ENCODE measurements at places on chromosomes 12 and 14. TPM values are rescaled to one million over a fixed set of nuclear protein-coding genes. Genes with fewer than 3 reads are reported as not detected.
A peak's percentile ranks its signal among the peaks of the same experiment; 100 is the strongest.

DNA sequence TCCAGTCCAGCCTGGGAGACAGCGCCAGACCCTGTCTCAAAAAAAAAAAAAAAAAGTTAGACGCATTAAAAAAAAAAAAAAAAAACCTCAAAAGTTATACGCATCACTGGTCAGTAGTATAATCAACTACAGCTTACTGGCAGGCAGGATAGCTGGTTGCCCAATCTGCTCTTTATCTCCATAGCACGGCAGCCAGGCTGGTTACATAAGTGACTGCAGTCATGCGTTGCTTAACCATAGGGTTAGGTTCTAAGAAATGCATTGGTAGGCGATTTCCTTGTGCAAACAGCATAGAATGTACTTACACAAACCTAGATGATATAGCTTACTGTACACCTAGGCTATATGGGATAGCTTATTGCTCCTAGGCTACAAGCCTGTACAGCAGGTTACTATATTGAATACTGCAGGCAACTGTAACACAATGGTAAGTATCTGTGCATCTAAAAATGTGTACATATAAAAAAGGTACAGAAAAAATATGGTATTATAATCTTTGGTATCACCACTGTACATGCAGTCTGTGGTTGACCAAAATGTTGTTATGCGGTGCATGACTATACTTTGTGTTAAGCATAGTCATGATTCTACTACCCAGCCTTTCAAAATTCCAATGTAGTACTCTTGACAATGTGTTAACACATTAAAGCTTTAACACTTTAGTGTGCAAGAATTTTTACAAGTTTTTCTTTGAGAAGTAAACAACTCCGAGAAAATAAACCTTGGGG, 8.1 kb downstream of the L2HGDH start:
- no peak for DNase-seq

GRCh38 chr12:89217472-89217871, 134.8 kb downstream of the DUSP6 start:
- no peak for DNase-seq

- peak; percentile 45 for DNase-seq
These were observed 8.4 kb downstream of the OR6S1 start for GRCh38 chr14:20632831-20633691.

DNA sequence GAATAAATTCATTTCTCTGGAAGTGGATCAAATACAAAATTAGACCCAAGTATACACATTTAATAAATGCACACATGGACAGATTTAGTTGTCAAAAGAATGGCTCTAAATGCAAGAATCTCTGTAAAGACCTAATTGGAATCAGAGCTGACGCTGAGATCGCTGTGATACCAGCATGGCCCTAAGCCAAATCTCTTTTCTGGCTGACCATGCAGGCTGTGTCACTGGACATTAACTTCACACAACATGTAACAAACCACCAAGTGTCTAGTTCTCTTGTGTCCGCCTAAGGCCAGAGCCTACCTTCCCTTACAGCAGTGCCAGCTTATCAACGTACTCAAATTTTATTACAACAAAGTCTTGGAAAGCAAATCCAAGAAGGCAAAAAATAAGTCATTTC, 127.5 kb downstream of the MED13L start:
- DNase-seq = no peak

DNA sequence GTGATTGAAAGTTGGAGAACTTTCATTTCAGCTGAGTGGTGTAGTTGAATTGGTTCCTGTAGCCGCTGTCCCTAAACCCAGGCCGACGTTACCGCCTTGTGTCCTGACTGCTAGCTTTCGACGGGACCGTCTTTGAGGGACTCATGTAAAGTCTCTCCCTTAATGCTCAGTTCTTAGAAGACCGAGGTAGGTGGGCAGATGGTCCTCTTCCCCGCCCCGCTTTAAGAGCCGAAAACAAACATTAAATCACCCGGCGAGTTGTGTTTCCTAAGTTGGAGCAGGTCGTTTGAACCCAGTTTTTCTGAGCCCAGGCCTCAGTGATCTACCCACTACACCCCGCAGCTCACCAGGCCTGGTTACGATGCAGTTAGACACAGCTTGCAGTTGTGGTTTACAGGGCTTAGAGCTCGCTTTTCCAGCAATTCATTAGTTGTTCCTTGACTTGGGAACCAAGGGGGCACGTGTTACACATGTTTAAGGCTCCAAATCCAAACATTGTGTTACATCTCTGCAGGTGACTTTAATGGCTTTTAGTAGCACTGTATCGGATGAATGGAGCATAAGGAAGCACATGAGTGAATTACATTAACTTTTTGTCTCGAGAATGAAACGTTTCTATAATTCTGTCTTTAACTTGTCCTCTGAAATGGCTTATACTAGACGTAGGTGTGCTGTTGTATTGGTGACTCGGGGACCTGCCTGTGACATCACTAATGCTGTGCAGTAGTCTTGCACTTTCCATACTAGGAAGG, 790 bp downstream of the NEDD1 start:
- DNase-seq = peak; percentile 25

DNA sequence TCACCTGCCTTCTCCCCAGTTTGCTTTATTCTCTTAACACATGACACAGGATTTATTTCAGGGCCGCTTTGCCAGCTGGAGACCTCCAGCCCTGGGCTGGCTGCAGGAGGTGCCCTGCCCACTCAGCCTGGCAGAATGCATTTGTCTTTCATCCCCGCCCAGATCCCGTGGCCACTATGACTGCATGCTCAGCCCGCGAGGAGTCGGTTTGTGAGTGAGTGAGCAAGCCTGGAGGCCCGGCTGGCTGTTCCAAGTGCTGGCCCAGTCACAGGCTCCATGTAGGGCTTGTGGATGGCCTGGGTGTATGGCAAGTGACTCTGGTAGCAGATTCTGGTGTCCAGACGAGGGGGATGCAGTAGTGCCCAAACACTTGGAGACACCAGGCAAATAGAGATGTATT, 2.1 kb downstream of the TDP1 start:
- DNase-seq = no peak

DNA sequence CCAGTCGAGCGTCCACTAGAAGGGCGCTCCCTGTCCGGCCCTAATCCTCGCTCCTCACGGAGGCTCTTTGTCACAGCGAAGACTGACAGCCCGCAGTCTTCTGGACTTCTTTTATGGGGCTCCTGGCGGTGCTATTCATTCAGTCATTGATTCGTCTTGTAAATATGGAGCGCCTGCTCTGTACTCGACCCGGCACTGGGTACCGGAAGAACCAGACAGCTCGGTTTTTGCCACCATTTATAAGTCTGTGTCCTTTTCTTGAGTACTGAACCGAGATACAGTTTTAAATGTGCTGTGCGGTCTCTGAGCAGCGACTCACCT, 570 bp downstream of the DMAC2L start:
- DNase-seq = no peak

- DNase-seq = no peak
These were observed 96.6 kb upstream of the FERMT2 start for GRCh38 chr14:53047307-53048069.

DNA sequence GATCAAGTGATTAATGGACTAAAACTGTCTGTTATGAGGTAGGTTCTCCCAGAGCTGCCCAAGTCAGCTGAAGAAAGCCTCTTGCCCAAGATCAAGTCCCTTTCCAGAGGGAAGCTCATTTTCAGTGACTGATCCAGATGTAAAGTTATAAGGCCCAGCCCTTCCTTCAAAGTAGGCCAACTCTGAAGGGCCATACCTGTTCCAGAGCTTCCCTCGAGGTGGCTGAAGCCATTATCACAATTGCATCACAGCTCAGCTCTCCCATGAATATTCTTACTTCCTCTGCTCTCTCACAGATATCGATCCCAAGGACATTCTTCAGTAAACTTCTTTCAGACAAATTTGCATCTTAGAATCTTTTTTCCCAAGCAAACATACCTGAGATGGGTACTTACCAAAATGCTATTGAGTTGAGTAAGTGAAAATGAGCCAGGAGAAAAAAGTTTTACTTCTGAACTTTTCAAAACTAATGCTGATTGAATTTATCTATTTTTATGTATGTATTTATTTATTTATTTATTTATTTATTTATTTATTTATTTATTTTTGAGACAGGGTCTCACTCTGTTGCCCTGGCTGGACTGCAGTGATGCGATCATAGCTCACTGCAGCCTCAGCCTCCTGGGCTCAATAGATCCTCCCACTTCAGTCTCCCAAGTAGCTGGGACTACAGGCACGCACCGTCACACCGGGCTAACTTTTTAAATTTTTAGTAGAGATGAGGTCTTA, 42.6 kb upstream of the USP15 start:
- DNase-seq = no peak

DNA sequence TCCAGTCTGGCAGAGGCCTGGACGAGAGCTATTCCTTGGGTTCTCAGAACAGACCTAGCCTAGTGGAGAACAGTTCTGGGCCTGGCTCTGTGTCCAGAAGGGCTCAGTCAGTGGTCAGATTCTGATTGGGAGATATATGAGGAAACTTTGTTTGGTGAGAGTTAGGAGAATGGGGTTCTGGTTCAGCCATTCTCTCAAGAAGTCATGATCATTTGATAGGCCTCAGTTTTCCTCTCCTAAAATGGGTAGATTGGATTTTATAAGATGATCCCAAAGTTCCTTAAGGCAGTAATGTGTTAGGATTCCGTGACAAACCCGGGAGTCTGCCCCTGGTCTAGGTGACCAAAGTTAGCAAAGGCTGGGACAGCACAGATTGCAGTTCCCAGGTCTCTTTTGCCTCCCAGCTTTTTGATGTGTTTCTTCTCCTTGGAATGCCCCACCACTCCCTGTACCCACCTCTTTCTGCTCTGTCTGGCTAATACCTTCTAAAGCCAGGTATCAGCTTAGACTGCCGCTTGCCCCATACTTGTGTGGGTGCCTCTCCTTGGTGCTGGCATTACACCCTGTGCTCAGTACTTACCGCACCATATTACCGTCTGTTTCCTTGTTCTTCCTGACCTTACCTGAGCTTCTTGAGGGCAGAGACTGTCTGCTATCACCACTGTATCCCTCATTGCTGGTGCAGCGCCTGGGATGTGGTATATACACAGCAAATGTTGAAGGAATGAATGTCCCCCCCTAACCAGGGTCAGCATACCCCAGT, 25.5 kb downstream of the SUSD6 start:
- no peak for DNase-seq

- DNase-seq = peak; percentile 36
These were observed 19.9 kb downstream of the EIF2B2 start for GRCh38 chr14:75022655-75023054.

GRCh38 chr12:49225576-49226166, 36.8 kb upstream of the TUBA1A start:
- DNase-seq = no peak

GRCh38 chr12:4424422-4424821, 21.2 kb downstream of the FGF6 start:
- no peak for DNase-seq

DNA sequence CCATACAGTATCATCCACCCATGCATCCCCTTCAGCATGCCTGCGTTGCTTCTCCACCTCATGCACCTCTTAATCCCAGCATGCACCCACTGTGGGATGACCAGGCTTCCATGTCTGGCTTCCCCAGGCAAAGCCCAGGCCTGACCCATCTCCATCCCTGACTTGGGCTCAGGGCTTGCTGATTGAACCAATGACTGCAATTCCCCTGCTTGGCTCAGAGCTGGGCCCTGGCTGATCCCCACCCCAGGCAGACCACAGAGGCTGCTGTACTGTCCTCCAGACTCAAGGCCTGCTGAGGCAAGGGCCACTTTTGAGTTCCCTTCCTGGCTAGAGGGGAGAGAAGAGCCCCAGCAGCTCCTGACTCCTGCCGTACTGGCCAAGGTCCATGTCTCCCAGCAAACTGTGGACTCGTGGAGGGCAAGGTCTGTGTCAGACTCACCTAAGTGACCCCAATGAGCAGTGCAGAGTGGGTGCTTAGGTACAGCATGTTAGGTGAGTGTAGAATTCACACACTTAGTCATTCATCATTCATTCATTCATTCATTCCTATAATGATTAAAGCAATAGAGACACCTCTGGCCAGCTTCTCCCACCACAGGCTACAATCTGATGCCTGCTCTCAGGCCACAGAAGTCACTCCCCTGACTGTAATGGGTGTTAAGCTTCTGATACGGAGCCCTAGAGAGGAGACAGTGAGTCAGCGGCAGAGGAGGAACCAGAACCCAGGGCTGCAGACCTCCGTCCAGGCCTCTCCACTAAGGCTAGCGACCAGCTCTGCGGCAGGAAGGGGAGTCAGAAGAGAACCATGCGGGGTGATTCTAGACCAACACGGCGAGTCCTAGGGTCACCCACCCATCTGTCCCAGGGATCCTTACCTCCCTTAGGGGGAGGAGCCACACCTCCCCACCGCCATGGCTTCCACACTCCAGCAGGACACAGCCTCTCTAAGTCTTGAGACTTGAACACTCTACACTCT, 2.9 kb downstream of the BEGAIN start:
- DNase-seq = no peak

The MLXIP gene
- 31.1 TPM for total RNA-seq

The IKZF4 gene
- total RNA-seq = 0.13 TPM

The TPPP2 gene
- total RNA-seq = not detected

The ATF7IP gene
- 14.9 TPM for total RNA-seq

The CCDC60 gene
- total RNA-seq = not detected
